EH (cell line): ENCODE measurements at places on chromosomes 16 and 17.

DNA sequence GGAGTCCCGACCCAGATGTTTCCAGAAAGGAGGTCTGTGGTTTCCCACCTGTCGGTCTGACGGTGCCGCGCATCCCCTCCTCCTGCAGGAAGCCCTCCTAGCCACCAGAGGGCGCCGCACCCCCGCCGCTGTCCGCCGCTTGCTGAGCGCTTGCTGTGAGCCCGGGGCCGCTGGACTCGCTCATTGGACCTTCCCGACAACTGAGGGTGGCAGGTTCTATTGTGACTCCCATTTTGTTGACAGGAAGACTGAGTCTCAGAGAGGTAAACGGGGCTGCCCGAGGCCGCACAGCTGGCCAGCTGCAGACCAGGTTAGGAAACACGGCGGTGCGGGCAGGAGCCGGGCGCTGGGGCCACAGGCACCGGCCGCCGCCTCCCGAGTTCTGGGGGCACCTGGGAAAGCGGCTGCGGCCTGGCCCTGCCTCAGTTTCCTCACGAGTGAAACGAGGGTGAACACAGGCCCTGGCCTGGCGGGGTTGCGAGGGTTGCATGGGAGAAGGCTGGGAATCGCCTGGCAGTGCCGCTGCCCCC is 191.1 kb upstream of the CIBAR2 start:
- DNase-seq, result no peak

DNA sequence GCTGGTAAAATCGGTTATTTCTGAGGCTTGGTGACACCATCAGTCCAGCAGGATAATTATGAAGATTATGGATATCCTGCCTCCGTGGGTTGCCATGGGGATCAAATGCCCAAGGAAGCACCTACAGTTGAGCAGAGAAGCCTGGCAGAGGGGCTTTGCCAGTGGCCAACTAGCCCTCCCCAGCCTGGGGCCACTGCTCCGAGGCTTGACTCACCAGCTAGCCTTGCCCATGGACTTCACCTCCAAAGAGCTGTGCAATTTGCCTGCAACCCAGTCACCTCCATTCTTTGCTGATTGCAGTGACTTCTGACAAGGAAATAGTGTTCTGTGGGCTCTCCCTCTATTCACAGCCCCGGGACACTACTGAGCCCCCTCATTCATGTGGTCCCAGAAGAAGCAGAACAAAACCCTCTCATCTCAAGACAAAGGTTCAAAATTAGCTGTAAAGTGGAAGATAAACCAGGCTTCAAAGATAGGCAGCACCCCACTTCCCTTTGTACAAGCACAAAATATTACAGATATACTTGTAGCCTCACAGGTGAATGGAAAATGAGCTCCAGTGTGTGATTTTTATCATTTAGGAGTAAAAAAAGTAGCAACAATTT is 1.6 kb downstream of the PECAM1 start:
- DNase-seq, result no peak

GRCh38 chr16:4028144-4028543 is 88.1 kb downstream of the ADCY9 start:
- DNase-seq, result no peak

- DNase-seq, result peak; percentile 77
Measured at GRCh38 chr16:51175081-51175480, 24.0 kb upstream of the SALL1 start.

DNA sequence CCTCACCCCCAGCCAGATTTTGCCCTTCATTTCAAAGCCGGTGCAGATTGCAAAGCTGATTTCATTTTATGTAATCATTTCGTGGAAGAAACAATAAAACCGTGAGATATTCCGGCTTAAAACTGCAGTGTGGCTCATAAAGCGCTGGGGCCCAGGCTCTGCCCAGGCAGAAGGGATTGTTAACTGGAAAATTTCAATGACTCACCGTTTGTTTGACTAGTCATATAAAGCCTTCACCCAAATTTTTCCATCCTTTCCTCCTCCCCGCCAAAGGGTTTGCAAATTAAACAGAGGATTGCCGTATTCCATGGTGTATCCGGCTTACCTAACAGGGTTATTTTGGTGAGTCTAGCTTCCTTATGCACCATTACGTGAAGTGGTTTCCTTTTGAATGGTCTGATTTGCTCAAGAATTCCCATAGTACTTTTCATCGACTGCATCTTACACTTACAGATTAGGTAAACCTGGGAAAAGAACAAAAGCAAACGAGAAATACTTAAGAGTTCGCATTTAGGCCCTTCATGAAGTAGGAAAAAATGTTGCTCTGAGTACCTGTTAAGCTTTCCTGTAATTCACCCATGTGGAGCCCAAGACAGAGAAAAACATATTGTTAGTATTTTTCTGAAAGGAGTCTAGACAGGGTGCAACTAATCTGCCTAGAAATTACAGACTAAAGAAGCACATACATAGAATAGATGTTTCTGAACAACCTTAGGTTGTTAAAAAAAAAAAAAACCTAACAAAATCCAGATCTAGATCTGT is 949 bp upstream of the GSPT1 start:
- peak; percentile 83 for DNase-seq

- DNase-seq, result peak; percentile 67
Measured at GRCh38 chr17:29005936-29006511, at the start of gene SEZ6. Gene SEZ6, minus strand, starts transcription at chr17:29006033. Its CDS starts 164 bp downstream, at chr17:29005869.

- DNase-seq, result no peak
Measured at GRCh38 chr16:1026784-1027500, 45.4 kb downstream of the SOX8 start.

GRCh38 chr16:88118376-88118775 is 167.1 kb downstream of the BANP start:
- DNase-seq, result no peak

- no peak for DNase-seq
Measured at GRCh38 chr17:39670746-39671145, 2.5 kb downstream of the PNMT start.

- DNase-seq, result peak; percentile 87
Measured at GRCh38 chr17:73228748-73229236, 32.9 kb downstream of the CPSF4L start.
